ENCODE measurements at places on chromosomes 7 and 10.

- no peak for DNase-seq
Measured at GRCh38 chr10:17412323-17412722, 42.1 kb downstream of the ST8SIA6 start.

DNA sequence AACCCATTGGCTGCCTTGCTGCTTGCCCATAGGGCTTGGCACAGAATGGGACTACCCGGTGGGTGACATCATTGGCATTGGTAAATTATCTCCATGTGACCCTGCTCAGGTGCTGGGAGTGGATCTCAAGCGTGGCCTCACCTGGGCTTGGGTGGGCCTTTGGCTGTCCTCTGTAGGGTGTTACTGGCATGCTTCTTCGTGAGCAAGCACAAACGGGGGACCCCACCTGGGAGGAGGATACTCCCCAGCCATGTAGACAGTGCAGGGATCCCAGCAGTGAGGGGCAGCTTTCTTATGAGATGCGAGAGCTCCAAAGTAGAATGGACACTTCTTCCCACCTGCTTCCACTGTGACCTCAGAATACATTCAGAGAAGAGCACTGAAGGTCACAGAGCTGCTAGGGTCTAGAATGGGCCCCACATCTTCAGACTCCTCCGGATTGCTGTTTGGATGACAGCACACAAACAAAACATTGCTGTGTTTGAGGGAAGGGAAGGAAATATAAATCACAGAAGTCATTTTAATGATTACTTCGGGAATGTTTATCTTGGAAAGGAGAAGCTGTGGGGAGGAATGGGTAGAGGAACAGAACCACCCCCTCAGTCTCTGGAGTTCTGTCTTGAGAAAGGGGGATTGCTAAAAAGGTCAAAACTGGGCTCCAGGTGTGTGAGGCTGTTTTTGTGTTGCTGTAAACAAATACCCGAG, 75.9 kb downstream of the SH2D4B start:
- DNase-seq = no peak

- DNase-seq = no peak
Measured at GRCh38 chr7:23222439-23223030, 24.0 kb upstream of the GPNMB start.

DNA sequence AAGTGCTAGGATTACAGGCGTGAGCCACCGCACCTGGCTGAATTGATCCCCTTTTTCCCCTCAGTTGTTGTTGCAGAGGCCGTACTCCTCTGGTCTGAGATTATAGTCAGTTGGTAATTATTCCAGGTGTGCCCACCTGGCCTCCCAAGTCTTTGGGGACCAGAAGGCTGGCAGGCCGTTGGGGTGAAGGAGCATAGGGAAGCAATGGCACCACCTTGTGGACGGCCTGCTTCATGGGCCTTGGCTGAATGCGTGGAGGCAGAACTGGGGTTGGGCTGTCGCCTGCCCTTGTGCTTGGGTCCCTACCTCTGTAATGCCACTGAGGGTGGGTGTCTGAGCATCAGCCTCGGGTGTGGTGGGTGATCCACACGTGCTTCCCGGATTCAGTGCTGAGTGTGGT, 125.7 kb downstream of the RGS10 start:
- no peak for DNase-seq

DNA sequence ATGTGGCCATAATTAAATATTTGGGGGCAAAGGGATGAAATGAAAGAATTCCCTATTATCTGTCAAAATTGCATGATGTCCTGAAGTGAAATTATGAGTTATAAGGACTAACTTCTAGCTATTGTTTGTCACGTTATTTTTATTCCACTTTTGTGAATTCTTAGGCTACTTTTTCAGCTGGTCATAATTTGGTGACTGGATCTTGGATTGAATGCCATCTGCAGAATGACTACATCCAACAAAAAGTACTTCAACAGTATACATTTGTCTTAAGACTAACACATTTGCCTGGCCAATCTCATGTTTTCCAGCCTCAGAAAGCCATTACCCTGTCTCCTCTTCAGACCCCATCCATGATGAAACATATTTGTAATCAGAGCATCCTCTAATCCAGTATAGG, 48.1 kb upstream of the WNT16 start:
- no peak for DNase-seq

GRCh38 chr10:12808014-12808613, 193.4 kb downstream of the CCDC3 start:
- DNase-seq = no peak

GRCh38 chr7:149171892-149172533, 23.3 kb upstream of the ZNF282 start:
- DNase-seq = no peak

- DNase-seq = no peak
Measured at GRCh38 chr7:98187138-98187502, 24.1 kb upstream of the BHLHA15 start.

DNA sequence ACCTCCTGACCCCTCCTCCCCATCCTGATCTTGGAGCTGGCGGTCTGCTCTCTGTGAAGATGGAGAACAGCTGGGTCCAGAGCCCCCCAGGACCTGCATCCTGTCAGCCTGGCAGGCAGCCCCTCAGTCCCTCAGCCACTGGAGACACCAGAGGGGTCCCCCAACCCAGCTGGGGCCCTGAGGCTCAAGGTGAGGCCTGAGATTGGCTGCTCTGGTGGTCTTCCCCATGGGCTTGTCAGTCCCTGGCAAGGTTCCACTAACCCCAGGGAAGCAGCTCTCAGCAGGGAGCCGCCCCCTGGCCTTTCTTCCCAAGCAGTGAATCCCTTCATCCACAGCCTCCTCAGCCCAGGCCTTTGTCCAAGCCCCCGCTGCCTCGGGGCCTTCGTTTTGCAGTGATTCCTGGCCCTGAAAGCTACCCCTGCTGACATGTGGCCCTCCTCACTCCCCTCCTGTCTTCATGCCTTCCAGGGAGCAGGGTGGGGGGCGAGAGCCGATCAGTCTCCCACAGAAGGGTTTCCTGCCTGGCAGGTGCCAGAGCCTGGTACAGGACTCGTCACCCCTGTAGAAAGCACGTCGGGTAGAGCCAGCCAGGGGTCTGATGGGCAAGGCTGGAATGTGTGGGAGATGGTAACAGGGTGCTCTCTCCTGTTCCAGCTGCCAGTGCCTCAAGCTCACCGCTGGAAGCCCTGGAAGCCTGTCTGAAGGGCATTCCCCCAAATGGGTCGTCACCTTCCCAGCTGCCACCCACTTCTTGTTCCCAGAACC, 48.5 kb downstream of the ZNF467 start:
- DNase-seq = no peak

- no peak for DNase-seq
Measured at GRCh38 chr10:2543974-2544373, 523.4 kb upstream of the PFKP start.

DNA sequence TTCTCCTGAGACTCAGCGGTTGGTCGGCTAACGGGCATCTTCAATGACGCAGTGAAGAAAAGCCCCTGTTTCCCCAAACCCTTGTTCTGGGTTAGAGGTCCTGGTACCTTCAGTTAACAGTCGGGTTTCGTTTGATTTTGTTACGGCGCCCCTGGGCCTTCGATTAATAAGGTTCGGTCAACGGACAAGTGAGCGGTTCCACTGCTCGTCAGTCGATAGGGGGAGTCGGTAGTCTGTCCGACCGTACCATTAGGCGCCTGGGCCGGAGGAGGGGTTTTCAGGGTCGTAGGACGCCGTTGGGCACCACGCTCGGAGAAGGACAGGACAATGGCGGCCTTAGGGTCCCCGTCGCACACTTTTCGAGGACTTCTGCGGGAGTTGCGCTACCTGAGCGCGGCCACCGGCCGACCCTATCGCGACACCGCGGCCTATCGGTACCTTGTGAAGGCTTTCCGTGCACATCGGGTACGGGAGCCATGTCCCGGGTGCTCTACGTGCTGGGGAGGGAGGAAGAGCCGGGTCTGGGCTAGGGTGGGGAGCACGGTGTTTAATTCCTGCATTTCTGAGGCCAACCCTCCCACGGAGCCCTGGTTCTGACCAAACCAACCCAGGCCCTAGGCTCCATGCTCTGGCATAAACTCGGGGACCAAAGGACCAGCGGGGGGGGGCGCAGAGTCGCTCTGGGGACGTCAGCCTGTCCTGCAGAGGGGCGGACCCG, at the start of gene FMC1:
Gene FMC1, plus strand, starts transcription at position 280 of the 718 bp plus-strand sequence. Its CDS starts 48 bp downstream, at position 328.
- peak; percentile 83 for DNase-seq

GRCh38 chr7:1642291-1642731, 27.8 kb upstream of the ELFN1 start:
- no peak for DNase-seq

DNA sequence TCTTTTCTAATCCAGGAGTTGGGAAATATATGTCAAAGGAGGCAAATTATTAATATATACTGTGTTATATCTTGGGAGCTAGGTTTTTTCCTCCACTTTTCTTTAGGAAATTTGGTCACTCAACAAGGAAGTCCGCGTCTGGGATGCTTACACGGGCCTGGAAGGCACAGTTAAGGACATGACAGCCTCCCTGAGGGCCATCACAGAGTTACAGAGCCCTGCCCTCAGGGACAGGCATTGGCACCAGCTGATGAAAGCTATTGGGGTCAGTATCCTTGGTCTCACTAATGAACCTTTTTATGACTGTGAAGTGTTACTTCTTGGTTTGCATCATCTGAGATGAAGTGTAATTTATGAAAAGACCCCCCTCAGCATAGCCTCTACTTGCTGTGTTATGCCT, 74.7 kb downstream of the DNAH11 start:
- no peak for DNase-seq

GRCh38 chr7:1733206-1733907, 63.3 kb downstream of the ELFN1 start:
- no peak for DNase-seq

DNA sequence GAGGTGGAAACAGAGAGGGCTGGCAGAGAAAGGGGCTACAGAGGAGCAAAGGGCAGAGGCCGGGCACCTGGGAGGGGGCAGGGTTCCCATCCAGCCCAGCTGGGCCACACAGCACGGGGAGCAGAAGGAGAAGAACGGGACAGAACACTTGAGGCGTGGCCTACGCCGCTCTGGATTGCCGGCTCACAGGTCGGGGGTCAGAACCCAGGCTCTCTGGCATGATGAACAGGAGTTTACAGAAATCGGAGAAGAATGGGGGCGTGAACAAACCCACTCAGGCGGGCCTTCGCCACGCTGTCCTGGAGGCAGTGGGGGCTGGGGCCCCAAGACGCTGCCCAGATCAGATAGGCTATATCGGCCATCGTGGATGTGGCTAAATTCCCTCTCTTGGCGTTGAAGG, 362.2 kb upstream of the SHH start:
- no peak for DNase-seq

- DNase-seq = no peak
Measured at GRCh38 chr10:75707080-75707840, 275.8 kb downstream of the LRMDA start.

All from NCI-H774 (cell line).